ENCODE measurements at places on chromosomes 3 and 15. TPM values are rescaled to one million over a fixed set of nuclear protein-coding genes. Genes with fewer than 3 reads are reported as not detected.

Gene GOLGA8R
- 3.1 TPM for total RNA-seq

Gene SKOR1
- under 0.01 TPM for total RNA-seq

Gene MB21D2
- 24.0 TPM for total RNA-seq

Gene GHSR
- total RNA-seq, result not detected

Gene CCR8
- total RNA-seq, result not detected

Gene ALDH1A3
- 15.7 TPM for total RNA-seq

All from skeletal muscle tissue (tissue), 5 donors.